ENCODE measurements at places on chromosomes 3 and 15. TPM values are rescaled to one million over a fixed set of nuclear protein-coding genes. Genes with fewer than 3 reads are reported as not detected.

DNA sequence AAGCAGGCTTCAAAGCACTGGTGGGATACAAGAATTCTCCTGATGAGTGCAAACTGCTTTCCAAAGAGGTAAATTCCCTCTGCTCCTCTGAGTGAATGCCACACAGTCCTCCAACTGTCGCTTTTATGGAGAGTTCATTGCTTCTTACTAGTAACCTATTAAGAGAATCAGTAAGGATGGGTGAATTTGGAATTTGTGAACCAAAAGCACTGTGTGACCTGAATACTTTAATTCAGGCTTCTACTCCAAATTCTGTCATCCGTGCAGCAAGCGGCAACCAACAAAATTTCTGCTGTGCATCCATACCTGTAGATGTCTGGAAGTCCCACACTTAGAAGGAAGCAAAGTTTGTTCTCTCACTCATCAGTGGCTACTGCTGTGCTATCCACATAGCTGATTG, 66.7 kb upstream of the SNRK start:
- no peak for DNase-seq

DNA sequence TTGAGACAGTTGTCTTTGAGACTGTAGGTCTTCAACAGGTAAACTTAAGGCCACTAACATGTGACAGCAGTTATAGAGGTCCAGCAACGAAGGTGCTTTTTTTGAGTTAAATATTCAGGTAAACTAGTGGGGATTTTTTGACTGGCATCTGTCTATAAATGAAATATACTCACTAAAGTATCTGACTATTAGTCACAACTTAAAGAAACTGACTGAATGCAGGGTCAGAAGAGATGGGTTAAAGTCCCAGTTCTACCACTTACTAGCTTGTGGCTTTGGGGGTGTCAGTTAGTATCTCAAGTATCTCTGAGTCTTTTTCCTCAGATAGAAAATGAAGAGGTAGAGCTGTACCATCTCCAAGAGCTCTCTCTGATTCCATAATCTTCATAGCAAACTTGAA, 18.0 kb downstream of the MIX23 start:
- no peak for DNase-seq

DNA sequence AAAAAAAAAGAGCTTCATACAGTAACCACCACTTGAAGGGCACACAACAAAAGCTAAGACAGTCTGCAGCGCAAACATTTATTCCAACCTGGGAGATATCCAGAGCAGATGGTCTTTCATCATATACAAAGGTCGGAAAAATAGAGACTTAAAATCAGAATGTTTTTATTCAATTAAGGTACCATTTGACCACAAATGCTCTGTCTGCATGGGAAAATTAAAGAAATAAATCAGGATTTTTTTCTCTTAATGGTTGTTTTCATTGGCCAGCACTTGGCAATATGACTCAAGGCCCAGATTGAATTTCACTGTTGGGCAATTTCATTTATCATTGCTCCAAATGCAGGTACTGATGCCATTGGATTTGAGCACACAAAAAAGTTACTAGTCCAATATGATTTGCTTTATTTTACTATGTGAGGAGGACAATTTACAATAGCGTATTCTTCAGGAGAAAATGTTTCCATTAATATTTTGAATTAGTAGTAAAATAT, 145.9 kb upstream of the AGTR1 start:
- no peak for DNase-seq

GRCh38 chr15:36371509-36371908, 207.9 kb upstream of the CDIN1 start:
- DNase-seq = no peak

LHFPL4 gene
- not detected for total RNA-seq

SERPINI1 gene
- total RNA-seq = 5.4 TPM

IGSF10 gene
- total RNA-seq = under 0.01 TPM

NUTM1 gene
- total RNA-seq = not detected

GASK1A gene
- 1.1 TPM for total RNA-seq

LIPC gene
- total RNA-seq = 12.9 TPM
